Inflammatory macrophage treated with lipopolysaccharide for 4 hours (primary cell): ENCODE measurements at places on chromosomes 4 and X.

DNA sequence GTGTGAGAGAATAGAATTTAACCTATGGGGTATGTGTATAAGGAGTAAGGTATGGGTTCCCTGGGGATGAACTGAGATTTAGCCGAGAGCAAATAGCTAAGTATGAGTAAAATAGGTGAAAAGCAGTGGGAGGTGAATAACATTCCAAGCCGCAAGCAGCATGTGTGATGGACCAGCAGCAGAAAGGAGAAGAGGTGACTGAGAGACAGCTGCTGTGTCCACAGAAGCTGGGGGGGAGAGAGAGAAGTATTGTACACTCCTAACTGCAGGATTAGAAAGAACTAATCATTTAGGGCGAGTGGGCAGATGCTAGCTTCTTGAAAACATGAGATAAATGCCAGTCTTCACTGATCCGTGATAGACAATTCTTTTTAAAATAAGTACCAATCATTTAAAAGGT lies 296.0 kb downstream of the KLHL4 start:
- DNase-seq = no peak

GRCh38 chr4:168573870-168574269 lies 77.0 kb downstream of the PALLD start:
- DNase-seq = no peak

DNA sequence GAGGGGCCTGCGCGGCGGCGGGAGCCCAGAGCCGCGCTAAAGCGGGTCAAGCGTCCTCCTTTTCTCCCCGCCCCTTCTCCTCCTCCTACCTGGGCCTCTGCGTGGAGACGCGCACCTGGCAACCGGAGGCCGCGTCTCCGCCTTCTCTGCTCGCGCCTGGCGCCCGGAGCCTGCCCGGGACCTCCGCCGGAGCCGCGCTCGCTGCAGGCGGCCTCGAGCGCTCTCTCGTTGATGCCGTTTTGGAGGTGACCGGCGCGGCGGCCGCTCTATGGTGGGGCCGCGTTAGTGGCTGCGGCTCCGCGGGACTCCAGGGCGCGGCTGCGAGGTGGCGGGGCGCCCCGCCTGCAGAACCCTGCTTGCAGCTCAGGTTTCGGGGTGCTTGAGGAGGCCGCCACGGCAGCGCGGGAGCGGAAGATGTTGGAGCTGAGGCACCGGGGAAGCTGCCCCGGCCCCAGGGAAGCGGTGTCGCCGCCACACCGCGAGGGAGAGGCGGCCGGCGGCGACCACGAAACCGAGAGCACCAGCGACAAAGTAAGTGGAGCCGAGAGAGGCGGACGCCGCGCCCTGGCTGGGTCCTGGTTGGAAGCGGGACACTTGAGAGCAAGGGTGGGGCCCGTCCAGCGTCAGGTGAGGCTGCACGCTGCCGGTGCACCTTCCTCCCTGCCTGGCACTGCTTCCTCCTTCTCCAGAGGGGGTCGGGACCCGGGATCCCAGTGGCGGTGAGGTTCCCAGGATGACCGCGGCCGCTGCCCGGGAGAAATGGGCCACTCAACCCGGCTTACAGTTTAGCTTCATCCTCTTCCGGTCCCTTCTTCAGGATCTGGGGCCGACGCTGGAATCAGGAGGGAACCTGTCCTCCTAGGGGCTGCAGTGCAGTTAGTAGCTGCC lies at the start of gene CDS1:
Gene CDS1, plus strand, starts transcription at position 140 of the 888 bp plus-strand sequence. Its CDS starts 275 bp downstream, at position 415.
- DNase-seq = peak; percentile 10

DNA sequence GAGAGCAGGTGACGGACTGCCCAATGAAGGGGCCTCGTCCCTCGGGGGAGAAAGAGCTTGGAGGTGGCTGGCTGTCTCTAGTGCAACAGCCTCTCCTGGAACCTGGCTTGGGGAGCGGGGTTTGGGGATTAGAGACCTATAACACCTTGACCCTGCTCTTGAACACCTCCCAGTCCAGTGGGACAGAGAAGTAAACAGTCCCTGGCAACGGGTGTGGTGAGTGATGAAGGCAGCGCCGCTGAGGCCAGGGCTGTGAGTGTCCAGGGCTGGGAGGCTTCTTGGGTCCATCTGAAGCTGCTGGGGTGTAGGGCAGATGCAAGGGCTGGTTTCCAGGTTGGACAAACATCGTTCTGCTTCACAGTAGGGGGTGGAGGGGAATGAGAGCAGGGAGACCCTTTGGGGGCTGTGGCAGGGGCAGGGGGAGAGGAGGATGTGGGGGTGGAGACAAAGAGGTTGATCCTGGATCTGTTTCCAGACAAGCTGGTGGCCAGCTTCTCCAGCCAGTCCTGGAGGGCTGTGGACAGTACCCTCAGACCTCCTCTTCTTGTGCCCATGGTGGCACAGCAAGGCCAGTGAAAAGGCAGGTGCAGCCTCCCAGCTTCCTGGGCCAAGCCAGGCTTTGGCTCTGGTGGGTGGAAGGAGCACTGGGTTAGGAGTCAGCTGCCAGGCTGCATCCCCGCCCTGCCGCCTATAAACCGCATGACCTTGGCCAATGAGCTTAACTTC lies 3.8 kb downstream of the NSG1 start:
- no peak for DNase-seq

DNA sequence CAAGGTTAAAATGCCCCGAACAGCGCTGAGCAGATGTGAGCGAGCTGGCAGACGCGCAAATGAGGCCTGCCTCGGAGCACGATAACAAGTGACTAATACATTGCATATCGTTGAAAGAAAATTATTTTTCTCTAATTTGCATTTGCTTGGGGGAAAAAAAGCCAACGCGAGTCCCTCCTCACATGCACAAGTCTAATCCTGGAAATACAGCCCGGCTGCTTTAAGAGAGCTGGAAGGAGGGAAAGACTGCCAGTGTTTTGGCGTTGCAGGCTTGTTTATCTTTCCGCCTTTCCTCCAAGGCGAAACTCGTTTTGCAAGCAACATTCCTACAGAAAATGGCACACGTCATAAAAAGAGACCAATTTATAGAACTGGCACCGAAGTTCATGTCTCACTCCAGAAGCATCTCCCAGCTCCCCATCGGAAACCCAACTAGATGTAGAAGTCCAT lies 12.6 kb downstream of the BCOR start:
- DNase-seq = no peak

GRCh38 chr4:121551881-121552280 lies 144.9 kb downstream of the ANXA5 start:
- DNase-seq = no peak

- no peak for DNase-seq
Observed at GRCh38 chr4:4986841-4987240, 32.4 kb downstream of the CYTL1 start.

GRCh38 chr4:63049726-63050125 lies 1359.5 kb downstream of the TECRL start:
- no peak for DNase-seq

- no peak for DNase-seq
Observed at GRCh38 chrX:74797338-74797887, 127.8 kb downstream of the NEXMIF start.

DNA sequence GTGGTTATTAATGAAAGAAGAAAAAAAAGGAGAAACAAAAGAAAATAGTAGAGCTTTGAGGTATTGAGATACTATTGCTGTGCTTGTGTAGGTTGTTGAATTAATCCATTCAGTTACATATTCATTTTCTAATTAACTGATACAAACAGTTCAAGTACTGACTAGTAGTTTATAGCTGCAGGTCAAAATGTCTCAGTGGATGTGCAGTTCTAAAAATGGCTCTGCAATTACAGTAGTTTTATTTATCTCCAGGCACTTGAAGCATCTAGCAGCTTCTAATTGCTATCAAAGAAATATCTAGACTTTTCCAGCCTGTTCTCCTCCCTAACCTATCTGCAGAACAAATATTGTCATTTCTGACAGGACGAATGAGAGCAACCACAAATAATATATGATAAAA lies 1887.7 kb upstream of the PCDH7 start:
- no peak for DNase-seq

GRCh38 chr4:6349896-6350603 lies 80.4 kb downstream of the WFS1 start:
- DNase-seq = no peak

- DNase-seq = peak; percentile 56
Observed at GRCh38 chrX:40402831-40403533, 177.8 kb upstream of the ATP6AP2 start.

- DNase-seq = no peak
Observed at GRCh38 chrX:77087529-77088169, 359.5 kb upstream of the FGF16 start.

DNA sequence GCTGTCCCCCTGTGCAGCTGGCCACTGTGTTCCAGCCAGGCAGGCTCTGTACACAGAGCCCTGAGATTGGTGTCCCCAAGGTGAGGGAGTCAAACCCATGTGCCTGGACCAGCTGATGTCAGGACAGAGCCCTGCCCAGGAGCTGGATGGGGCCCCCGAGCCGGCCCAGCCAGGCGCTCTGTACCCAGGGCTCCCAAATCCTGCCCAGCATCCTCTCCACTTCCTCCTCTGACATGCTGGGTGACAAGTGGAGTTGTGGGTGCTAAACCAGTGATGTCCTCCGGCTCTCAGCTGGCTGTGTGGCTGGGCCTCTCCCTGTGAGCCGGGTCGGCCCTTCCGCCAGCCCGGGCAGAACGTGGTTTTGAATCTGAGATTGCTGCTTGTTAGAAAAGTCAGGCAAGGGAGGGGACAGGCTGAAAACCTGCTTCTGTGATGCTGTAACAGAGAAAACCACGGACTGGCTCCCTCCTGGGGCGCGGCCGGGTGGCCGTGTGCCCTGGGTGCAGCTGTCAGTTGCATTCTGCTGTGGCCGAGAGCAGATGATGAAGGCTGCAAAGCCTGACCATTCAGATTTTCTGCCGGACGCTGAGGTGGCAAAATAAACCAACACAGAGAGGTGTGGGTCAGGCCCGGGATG lies 7.9 kb upstream of the CPLX1 start:
- DNase-seq = no peak

DNA sequence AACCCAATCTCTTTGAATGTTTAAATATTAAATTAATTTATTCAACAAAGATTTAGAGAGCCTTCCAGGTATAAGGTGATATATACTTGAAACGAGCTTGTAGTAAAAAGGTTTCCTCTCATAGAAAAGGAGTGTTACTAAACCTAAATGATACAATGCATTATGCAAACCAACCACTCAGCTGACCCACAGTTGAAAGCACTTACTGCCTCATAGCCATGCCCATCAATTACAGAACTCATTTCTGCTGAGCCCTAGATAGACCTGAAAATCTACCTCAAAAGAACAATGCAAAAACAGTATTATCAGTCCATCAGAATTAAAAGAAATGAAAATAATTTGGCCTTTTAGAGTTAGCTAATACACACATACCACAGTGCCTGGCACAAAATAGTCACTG lies 75.4 kb downstream of the KCNIP4 start:
- no peak for DNase-seq

DNA sequence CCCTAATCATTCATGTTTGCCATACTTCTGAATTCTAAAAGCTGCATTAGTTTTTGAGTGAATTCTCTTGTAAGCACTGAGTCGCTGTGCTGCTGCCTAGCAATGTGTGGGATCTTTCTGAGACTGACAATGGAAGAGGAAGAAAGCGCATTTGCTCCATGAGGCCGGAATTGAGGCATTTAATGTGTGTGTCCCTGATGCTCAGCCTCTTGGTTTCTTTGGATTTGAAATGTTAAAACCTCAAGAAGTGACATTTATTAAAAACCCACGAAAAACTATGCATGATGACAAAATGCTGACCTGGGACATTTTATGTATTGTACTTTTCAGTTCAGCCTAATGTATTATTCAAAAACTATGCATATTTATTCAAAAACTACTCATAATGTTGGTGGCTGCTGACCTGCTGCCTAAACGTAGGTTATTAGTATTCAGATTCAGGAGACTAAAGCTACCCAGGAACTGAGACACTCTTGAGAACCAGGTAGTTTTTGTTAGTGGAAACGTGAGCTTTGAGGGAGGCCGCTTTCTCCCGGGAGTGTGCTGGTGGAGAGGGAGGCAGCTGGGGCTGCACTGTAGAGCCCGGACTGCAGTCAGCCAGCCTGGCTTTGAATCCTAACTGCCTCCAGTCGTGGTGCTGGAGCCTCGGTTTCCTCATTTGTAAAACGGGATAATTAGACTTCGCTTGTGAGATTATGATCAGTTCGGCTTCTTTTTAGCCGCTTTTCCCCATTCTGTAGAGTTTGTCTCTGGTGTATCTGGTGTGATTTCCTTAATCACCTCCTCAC lies 11.3 kb downstream of the RGS12 start:
- no peak for DNase-seq

GRCh38 chr4:184099000-184099399 lies 118.7 kb downstream of the ENPP6 start:
- DNase-seq = no peak

- DNase-seq = no peak
Observed at GRCh38 chr4:80409809-80410208, 74.3 kb downstream of the CFAP299 start.

- DNase-seq = no peak
Observed at GRCh38 chrX:1751781-1752180, 136.9 kb downstream of the ASMT start.

DNA sequence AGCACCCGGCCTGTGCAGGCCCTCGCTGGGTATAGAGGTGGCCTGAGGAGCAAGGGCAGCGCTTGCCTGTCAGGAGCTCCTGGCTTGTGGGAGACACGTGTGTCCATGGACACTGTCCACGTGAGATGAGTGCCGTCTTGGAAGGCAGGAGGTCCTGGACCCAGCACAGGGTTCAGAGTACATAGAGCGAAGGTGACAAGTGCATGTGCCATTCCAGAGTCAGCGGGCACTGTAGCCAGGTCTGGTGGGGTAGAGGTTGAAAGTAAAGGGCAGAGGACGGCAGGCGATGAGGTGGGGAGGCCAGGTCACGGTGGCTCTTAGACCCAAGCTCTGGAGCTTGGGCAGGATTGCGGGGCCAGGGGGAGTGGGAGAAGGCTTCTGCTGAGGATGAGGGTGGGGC lies 28.4 kb upstream of the TADA2B start:
- no peak for DNase-seq

- no peak for DNase-seq
Observed at GRCh38 chr4:187839765-187840164, 155.8 kb upstream of the ZFP42 start.

DNA sequence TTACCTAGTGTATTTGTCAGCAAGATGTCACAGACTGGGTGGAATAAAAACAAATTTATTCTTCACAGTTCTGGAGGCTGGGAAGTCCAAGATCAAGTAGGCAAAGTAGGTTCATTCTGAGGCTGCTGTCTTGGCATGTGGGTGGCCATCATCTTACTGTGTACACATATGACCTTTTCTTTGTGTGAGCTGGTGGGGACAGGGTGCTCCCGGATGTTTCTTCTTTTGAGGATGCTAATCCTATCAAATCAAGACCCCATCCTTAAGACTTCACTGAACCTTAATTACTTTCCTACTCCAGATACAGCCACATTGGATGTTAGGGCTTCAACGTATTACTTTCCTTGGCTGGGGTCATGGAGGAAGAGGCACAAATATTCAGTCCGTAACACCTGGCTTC lies 74.0 kb downstream of the TLL1 start:
- no peak for DNase-seq
